ENCODE measurements at places on chromosomes 5 and 9.

DNA sequence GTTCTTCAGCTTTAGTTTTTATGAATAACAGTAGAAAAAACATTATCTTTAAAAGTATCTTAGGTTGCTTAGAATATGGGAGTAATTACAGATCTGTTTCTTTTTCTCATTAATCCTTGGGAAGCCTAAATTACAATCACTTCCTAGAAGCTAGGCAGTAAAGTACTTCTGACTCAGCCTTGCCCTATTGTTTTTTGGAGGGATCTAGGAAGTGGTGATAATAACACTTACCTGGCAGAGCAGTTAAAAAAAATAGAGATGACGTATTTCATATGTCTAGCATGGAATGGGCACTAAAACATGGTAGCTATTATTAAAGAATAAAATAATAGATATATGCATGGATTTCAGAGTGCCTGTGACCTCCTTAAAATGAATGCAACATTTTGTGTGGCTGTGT, 8.2 kb upstream of the FST start:
- no peak for DNase-seq

DNA sequence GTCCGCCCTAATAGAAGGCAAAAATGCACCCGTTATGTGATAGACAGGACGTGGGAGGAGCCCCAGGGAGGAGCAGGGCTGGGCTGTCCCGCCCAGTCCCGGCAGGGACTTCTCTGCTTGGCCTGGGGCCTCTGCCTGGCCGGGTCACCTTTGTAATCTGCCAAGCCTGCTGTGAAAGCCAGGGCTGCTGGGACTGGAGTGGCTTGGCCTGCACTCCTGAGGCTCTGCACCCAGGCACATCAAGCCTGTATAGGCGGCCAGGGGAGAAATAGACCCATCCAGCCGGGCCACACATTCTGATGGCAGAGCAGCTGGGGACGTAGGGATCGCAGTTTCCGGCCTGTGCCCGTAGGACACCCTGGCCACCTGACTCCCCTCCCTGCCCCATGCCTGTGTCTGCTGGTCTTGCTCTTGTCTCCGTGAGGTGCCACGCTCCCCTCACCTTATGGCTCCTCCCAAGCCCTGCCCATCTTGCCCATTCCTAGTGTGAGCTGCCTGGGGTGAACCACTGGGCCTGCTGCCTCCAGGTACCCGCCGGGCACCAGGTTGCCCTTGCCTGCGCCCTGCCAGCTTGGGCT, 28.1 kb downstream of the DYNC2I2 start:
- DNase-seq = no peak

- DNase-seq = no peak
Measured at GRCh38 chr5:135460246-135461033, 8.3 kb upstream of the TIFAB start.

DNA sequence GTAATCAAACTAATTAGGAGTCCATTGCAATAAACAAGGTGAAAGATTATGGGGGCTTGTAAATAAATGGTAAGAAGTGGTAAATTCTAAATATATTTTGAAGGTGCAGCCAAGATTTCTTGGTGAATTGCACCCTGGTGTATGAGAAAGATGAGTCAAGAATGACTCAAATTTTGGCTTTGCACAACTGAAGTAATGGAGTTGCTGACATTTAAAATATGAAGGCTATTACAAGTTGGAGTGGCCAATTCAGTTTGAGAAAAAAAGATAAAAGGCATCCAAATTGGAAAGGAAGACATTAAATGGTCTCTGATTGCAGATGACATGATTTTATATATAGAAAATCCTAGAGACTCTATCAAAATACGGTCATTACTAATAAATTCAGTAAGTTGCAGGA, 2330.6 kb downstream of the MAT2B start:
- DNase-seq = no peak

GRCh38 chr5:1292139-1292538, 2.7 kb downstream of the TERT start:
- no peak for DNase-seq

GRCh38 chr5:124452412-124452811, 294.0 kb downstream of the ZNF608 start:
- DNase-seq = no peak

DNA sequence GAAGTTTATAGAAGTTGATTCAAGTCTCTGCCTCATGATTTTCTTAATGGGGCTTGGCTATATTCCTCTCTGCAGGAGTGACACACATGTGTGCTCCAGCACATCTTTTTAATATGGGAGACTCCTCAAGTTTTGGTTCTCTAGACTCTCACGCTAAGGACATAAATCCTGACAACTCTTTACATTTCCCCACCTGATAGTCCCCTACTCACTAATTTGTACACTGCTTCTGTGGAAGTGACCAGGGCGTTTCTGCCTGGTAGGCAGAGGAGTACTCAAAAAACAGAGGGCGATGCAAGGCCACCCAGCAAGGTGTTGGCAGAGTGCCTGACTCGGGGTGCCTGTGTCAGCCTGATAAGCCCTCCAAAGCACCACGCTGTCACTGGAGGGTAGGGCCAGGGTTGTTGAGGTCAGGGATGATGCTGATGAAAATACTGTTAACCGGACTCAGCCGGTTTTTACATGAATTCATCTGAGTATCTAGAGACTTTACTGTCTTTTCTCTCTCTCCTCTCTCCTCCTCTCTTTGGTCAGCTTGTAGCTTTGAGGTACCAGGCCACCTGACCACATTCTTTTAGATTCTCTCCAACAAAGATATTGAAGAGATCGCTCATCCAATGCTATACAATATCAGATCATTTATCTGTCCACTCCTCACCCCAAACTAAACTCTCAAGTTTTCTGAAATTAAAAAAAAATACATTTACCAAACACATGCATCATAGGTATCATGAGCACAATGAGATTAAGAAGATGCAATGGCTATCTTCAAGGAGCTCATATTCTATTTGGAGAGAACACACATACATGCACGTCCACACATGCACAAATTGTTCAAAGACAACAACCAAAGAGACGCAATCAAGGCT, 205.2 kb downstream of the PIK3R1 start:
- DNase-seq = no peak

GRCh38 chr9:32906213-32906612, 95.2 kb downstream of the APTX start:
- DNase-seq = no peak

GRCh38 chr5:39506211-39506610, 81.4 kb upstream of the DAB2 start:
- DNase-seq = no peak

DNA sequence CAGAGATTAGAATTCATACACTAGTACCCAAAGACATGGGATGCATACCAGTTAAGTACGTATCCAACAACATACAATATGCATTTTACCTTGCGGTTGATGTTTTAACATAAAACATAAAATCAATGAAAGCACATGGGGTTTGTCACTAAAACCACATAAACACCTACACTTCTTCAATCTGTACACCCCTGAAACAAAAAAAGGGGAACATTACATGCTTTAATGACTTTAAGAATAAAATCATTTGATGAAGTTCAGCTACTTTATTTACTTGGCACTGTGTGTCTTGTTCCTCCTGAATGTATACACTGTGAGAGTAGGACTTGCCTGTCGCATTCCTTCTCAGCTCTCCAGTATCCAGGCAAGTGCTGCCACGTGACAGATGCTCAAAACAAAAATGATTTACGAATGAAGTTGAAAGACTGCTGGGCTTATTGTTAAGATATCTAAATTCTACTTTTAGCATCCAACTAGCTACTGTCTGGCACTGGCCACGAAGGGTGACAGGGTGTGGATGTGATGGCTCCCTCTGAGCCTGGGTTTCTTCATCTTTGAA, 21.0 kb downstream of the TNFSF15 start:
- no peak for DNase-seq

GRCh38 chr5:178439493-178440180, 150.6 kb downstream of the COL23A1 start:
- no peak for DNase-seq

- no peak for DNase-seq
Measured at GRCh38 chr5:150460781-150461180, 11.2 kb upstream of the RPS14 start.

DNA sequence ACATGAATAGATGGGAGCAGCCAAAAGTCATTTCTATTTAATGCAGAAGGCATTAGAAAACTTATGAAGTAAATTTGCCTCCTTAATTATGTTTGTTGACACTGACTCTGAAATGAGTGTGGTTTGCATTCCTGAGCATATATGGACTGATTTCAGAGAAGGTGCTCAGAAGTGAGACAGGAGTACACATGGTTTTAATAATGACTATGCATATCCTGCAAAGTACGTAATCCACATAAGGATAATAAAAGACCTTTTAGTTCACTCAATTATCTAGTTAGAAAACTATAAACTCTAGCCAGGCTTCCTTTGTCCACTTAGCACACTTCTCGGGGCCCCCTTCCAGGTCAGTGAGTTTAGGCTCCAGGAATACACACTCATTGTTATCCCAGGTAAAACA, 75.7 kb upstream of the SNX2 start:
- no peak for DNase-seq

DNA sequence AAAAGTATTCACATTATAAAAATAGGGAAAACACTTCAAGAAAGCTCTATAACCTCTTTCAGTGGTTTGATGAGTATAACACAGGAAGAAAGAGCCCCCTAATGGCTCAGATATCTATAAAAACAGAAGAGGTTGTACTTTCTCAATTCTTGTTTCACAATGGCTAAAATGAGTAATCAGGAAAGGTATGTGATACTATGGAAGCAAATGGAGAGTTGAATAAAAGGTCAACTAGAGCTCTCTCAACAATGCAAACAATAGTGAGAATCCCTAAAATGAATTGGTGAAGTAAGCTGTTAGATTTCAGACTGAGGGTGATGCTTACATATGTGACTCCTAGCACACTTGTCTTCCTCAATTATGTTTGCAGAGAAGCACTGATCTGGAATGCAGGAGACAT, 584.6 kb upstream of the CDH18 start:
- peak; percentile 65 for DNase-seq

GRCh38 chr9:68871236-68871635, 142.7 kb downstream of the PRKACG start:
- DNase-seq = no peak

DNA sequence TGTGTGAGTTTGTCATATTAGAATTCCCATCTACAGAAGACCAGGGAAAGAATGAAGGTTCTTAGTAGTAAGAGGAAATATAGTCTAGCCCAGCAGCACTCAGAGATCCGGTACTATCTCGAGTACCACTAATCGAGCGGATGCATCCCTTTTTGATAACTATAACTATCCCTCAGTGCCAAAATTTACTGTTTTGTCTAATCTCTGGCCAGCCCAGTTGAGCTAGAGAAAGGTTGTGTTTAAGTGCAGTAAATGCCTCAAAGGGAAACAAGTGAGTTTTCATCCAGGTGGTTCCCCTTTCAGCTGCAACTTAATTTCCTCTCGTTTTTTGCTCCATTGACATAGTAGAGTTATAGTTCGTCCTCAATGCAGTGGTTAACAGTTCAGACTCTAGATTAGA, 146.7 kb downstream of the GPBP1 start:
- DNase-seq = no peak

- DNase-seq = no peak
Measured at GRCh38 chr9:129609486-129610212, 11.3 kb downstream of the C9orf50 start.

DNA sequence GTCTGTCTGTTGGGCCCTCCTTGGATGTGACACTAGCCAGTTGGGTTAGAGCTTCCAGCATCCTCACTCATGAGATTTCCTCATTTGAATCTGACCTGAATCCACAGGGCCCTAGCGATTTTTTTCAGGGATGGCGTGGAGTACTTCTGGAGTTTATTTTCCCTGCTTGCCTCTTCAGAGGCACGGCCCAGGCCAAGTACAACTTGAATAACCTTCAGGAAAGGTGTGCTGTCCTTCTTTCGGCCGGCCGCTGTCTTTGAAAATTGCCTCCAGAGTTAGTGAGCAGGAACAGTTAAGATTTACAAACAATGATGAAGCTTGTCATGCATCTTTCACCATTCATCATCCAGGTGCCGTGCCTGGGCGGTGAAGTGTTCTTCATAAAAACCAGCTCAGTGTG, 49.5 kb upstream of the DMRT3 start:
- no peak for DNase-seq

- DNase-seq = no peak
Measured at GRCh38 chr9:75941066-75941465, 50.6 kb downstream of the PCSK5 start.

GRCh38 chr9:6598249-6598725, 47.2 kb downstream of the GLDC start:
- no peak for DNase-seq

GRCh38 chr5:62592558-62592957, 13.9 kb downstream of the LRRC70 start:
- DNase-seq = no peak

- DNase-seq = no peak
Measured at GRCh38 chr9:7841831-7842230, 42.3 kb upstream of the DMAC1 start.

- DNase-seq = no peak
Measured at GRCh38 chr9:113652355-113653152, 189.0 kb downstream of the RGS3 start.

DNA sequence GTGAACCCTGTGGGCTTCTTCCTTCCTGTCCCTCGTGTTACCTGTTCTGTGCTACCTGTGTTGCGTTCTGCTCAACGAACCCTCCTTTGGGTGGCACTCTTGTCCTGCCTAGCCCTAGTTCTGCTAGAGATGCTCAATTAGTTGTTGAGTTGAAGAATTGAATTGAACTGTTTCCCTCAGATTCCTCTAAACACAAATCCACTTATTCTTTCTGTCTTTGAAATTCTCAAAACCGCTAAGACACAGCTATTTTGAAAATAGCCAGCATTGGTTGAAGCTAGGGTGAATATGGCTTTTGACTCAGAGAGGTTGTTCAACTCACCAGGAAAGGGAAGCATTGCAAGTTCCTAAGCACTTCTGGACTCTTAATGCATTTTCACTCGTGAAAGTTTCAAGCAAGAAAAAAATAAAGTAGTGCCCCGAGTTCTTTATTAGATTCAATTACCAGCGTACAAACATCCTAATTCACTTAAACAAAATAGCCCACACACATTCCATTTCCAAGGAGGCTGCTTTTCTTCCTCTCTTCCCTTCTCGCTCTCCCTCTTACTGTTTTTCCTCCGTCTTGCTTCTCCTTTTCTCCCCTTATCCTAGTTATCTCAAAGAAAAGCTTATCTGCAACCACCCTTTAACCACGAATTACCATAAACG, 642 bp upstream of the ITGA1 start:
- DNase-seq = no peak

GRCh38 chr5:147555176-147555575, 45.3 kb upstream of the DPYSL3 start:
- DNase-seq = no peak

- no peak for DNase-seq
Measured at GRCh38 chr9:88747768-88748167, 212.8 kb downstream of the NXNL2 start.

DNA sequence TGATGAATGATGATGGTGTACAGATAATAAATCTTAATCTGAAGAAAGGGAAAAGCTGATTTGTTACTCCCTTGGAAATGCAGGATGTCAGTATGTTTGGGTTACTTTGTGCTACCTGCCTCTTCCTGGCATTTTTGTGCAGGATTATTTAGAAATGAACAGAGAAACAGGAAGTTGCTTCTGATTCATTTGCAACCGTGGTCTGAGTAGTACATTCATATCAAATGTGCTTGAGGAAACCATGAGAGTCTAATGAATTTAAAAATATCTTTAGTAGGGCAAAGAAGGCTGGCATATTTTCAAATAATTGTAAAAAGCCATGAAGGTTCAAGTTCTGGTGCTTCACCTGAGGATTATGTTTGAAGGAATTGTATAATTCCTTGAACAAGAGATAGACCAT, 391.6 kb downstream of the TMEM161B start:
- DNase-seq = no peak

Data from glomerular endothelial cell (primary cell).